MG63 (cell line): ENCODE measurements at places on chromosomes 7 and 10.

DNA sequence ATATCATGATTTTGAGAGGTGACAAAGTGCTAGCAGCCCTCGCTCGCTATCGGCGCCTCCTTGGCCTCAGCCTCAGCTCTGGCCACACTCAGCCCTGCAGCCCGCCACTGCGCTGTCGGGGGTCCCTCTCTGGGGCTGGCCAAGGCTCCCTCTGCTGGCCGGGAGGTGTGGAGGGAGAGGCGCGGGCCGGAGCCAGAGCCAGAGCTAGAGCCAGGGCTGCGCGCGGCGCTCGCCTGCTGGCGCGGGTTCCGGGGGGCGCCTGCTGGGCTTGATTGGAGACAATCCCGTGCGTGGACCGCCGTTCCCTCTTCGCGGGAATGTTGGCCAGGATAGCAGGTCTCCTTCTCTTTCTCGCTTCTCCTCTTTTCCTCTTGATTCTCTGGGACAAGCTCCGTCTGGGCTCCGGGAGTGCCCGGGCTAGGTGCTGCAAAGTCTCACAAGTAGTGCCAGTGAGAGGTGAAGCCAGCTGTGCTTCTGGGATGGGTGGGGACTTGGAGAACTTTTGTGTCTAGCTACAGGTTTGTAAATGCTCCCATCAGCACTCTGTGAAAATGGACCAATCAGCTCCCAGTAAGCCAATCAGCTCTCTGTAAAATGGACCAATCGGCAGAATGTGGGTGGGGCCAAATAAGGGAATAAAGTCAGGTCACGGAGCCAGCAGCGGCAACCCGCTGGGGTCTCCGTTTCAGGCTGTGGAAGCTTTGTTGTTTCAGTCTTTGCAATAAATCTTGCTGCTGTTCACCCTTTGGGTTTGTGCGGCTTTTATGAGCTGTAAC, 43.4 kb upstream of the ELMO1 start:
- no peak for DNase-seq

DNA sequence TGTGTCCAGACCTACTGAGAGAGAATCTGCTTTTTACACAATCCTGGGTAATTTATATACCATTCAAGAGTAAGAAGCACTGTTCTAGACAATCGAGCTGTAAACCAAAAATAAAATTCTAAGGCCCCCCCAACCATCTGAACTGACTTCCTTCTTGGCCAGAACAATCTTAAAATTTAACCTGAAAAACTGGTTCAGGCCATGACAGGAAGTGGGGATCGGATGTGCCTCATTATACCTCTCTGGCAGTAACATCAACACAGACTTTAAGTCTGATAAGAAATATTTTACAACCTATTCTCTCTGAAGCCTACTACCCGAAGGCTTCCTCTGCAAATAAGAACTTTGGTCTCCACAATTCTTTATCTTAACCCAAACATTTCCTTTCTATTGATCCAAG, 75.2 kb upstream of the KIF5B start:
- no peak for DNase-seq

GRCh38 chr10:122454071-122454470, 382 bp upstream of the ARMS2 start:
- no peak for DNase-seq

GRCh38 chr7:106070567-106071254, 41.4 kb downstream of the SYPL1 start:
- DNase-seq = no peak

DNA sequence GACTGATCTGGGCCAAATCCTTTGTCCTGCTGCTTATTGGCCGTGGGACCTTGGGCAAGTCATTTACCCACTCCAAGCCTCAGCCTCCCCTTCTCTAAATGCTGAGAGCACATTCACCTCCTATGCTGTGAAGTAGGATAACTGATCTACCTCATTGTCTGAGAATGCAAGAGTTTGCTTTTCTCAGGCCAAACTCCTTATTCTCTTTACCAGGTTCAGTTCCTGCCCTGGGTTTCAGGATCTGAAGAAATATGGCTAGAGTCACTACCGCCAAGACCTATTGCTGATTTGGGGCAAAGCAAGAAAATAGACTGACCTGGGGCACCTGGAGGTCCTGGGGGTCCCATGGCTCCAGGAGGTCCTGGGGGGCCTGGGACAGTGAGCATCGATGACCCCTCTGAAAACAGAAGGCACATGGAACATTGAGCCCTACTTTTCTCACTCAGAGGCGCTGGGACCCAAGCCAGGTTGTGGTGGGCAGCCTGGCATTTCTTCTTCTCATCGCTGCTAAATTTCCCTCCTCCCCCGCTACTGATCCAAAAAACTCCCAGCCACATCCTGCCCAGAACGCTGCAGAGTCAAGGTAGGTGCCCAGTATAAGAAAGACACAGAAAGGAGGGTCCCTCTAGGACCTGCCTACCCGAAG, 42.4 kb downstream of the COL17A1 start:
- DNase-seq = no peak

GRCh38 chr7:140533394-140533872, 54.1 kb upstream of the MKRN1 start:
- no peak for DNase-seq

DNA sequence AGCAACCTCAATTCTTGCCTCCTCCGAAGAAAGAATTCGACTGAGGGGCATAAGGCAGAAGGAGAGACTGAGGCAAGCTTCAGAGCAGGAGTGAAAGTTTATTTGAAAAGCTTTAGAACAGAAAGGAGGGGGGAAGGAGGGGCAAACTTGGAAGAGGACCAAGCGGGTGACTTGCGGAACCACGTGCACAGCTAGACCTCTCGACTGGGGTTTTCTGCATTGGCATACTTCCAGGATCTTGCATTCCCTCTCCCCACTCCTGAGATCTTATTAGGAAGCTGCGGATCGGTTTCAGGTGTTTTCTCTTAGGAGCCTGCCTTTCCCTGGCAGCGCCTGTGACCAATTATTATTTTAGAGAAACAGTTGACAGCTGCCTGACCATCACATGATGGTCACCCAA, 20.3 kb upstream of the CPXM2 start:
- DNase-seq = no peak

- no peak for DNase-seq
Measured at GRCh38 chr10:132602614-132603013, 65.0 kb downstream of the INPP5A start.

DNA sequence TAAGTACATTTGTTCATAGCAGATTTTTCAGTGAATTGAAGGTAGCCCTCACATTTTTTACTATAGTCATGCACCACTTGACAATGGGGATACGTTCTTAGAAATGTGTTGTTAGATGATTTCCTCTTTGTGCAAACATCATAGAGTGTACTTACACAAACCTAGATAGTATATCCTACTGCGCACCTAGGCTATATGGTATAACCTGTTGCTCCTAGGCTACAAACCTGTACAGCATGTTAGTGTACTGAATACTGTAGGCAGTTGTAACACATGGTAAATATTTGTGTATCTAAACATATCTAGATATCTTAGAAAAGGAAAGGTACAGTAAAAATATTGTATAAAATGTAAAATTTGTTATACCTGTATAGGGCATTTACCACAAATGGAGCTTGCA, 41.2 kb downstream of the TAX1BP1 start:
- DNase-seq = no peak

GRCh38 chr7:99638731-99639130, 22.0 kb downstream of the ZSCAN25 start:
- no peak for DNase-seq

DNA sequence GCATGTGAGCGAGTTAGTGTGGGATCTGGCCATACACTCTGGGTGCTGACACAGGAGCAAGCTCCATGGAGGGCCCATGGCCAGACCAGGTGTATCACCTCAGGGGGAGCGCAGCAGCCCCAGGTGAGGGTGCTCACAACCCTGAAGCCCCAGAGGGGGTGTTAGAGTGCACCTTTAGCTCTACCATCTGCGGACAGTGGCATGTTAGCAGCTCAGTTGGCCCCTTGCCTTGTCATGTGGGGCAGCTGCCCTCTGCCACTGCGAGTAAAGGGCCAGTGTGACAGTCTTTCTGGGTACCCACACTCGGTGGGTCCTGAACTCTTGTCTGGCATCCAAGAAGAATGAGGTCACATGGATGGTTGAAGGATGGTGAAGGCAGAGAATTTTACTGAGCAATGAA, 600.2 kb downstream of the SORCS3 start:
- no peak for DNase-seq
